IMR-90 (cell line): ENCODE measurements at places on chromosomes 7 and 10. TPM values are rescaled to one million over a fixed set of nuclear protein-coding genes. Genes with fewer than 3 reads are reported as not detected.
A peak's percentile ranks its signal among the peaks of the same experiment; 100 is the strongest.

- no peaks in the 10 kb centered on the region for H3K36me3 ChIP-seq
- H3K27me3 ChIP-seq = no peaks in the 10 kb centered on the region
- H3K27ac ChIP-seq = no peak overlapping the region
- DNase-seq = peak; percentile 31
- H3K4me1 ChIP-seq = no peaks in the 10 kb centered on the region
Observed at GRCh38 chr10:42488416-42488815, 150.0 kb downstream of the ZNF33B start.

DNA sequence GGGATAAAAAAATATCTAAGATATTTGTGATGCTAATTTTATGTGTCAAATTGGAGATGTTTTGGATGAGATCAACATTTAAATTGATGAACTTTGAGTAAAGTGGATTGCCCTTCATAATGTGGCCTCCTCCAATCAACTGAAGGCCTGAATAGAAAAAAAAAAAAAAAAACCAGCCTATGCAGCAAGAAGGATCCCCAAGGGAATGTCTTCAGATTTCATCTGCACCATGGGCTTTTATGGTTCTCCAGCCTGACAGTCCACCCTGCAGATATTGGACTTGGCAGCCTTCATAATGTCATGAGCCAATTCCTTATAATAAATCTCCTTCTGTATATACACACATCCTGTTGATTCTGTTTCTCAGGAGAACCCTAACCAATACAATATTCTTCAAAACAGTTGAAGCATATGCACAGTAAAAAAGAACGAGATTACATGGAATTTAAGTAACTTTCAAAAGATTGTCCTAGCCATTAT is 316.9 kb upstream of the PLXDC2 start:
- no peak overlapping the region for H3K27ac ChIP-seq
- no peaks in the 10 kb centered on the region for H3K4me1 ChIP-seq
- H3K27me3 ChIP-seq = no peaks in the 10 kb centered on the region
- DNase-seq = no peak
- H3K36me3 ChIP-seq = no peaks in the 10 kb centered on the region
- H3K4me3 ChIP-seq = no peak overlapping the region

Gene TACR2
- total RNA-seq = not detected in 2 replicates

Gene SNX10
- total RNA-seq = not detected in 2 replicates
